C1 segment of cervical spinal cord (tissue), 14 donors: ENCODE measurements at places on chromosomes 2 and 18.

DNA sequence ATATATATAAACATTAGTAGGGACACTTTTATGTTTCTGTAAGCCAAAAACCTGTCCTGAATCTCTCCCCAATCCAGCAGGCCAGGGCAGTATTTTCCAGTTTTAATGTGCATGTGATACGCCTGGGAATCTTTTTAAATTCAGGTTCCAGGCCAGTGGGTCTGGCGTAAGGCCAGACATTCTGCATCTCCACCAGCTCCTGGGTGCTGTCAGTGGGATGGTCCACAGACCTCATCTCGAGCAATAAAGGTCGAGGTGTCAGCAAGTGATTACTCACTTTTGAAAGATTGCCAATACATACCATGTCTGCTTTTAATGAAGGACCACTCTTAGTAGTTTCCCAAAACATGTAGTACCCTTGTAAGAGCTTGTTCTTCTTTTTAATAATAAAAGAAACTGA lies 189.9 kb upstream of the SH3BP4 start:
- no peak for DNase-seq

DNA sequence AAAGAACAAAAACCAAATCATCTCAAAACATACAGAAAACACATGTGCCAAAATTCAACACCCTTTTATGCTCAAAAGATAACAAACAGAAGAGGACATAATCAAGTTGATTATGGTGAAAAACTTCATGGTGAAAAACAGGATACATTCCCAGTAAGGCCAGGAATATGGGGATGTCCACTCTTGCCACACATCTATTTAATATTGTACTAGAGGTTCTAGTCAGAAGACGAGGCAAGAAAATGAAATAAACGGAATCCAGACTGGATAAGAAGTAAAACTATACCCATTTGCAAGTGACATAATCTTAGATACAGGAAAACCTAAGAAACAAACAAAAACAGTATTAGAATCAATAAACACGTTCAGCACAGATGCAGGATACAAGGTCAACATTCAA lies 40.8 kb downstream of the MAP3K2 start:
- DNase-seq: no peak

DNA sequence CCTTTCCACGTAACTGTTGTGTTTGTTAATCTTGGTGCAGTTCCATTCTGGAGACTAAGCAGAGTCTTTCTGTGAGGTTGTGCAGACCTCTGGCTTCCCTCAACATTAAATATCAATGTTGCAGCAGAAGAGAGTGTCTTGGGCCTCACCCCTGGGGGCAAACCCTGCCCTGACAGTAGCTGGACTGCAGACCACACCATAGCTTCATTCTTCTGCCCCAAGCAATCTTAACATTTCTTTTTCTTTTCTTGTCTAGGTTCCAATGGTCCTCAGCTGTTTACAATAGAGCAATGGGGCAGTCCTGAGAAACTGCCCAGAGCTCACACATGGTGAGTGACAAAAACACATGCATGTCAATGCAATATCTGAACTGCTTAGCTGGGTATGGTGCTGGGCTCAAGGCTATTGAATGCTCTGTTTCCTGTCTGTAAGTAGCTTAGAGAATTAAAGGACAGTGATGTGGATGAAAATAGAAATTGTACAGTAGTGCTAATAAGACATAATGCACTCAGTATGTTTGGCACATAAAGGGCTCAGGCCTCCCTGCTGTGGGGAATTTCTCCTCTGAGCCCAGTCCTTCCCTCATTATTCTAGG lies 237.6 kb downstream of the ALPK2 start:
- DNase-seq: no peak

- DNase-seq: peak; percentile 74
Observed at GRCh38 chr18:26902291-26902690, 36.8 kb upstream of the AQP4 start.

GRCh38 chr2:235026649-235027557 lies 75.1 kb downstream of the SH3BP4 start:
- no peak for DNase-seq

DNA sequence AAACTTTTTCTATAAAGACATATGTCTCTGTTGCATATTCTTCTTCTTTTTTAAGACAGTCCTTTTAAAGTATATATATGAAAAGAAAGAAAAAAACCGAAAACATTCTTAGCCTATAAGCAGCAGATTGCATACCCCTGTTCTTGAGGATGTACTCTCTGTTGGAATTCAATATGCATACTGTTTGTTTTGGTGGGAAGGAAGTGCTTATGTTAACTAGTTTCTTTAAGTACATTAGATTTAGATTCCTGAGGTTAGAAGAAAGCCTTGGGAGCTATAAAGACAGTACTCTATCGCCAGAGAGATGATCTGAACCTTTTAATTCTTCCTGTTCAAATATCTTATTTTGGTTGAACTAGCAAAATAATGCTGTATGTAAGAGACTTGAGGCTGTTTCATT lies 46.8 kb upstream of the TBR1 start:
- no peak for DNase-seq

DNA sequence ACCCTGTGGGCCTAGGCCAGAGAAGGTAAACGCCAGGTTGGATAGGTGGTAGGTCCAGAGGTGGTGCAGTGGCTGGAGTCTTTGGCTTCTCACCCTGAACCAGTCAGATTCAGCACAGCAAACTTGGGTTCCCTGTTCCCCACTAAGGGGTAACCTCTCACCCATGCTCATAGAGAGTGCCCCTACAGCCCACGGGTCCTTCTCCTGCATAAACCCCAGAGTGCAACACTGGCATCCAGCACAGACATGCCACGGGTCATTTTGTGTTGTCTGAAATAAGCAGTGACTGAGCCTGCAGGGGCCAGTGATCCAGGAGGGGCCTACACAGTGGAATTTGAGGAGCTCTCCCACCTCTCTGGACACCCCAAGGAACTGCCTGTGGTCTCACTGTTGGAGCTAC lies 40.5 kb upstream of the ATP6V1B1 start:
- DNase-seq: no peak

DNA sequence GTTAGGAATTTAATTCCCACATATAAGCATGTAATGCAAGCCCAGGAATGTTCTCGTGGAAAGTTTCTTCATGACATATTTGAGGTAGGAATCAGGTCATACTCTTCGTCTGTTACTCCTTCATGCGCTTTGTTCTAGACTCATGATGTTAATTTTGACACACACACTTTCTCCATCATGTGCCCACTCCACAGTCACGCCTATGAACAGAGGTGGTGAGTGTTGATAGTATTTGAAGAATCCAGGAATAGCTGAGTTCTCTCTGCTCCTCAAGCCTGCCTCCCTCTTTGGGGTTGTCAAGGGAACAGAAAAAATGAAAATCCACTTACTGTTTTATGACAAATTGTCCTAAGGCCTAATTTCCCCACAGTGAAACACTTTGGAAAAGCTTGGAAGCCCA lies 117.3 kb upstream of the SERPINE2 start:
- no peak for DNase-seq

- no peak for DNase-seq
Observed at GRCh38 chr2:205650450-205650849, 31.9 kb upstream of the NRP2 start.

DNA sequence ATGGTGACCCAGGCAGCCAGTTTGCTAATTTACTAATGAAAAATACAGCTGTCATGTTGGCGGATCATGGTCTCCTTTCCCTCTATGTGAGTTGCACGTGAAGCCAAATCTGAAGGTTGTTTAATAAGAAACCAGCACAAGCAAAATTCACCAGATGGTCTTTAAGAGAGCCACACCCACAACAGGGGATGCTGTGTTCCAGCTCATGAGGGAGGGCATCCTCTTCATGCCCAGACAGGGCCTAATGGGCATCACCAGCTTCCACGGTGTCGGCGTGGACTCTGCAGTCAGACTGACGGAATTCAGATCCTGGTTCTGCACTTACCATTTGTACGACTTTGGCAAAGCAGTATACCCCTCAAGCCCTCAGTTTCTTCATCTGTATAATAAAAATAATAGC lies 39.9 kb downstream of the TMEM247 start:
- no peak for DNase-seq
